ENCODE measurements at places on chromosomes 16 and 17.

GRCh38 chr17:41968676-41969075 is 2.1 kb downstream of the CNP start:
- DNase-seq = no peak

GRCh38 chr16:53620476-53620875 is 83.2 kb downstream of the RPGRIP1L start:
- DNase-seq = no peak

DNA sequence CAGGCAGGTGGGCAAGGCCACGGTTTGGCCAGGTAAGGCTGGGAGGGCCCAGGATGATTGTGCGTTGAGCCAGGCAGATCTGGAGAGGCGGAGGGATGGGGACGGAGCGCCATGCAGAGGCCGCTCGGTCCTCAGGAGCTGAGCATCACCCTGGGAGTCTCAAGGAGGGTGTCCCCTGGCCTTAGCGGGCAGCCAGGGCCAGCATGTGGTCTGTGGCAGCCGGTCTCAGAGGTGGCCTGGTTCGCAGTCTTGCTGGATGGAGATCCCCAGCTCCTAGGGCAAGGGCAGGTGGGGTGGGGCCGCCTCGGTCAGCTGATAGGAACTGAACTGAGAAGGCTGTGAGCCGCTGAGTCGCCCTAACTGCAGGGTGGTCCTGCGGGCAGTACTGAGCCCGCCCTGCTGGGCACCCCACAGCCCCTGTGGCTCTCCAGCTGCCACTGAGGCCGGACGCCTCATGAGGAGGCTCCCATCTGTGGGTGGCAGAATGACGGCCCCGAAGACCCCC is 11.6 kb upstream of the CDH15 start:
- no peak for DNase-seq

- no peak for DNase-seq
Observed at GRCh38 chr16:49487746-49488145, 114.1 kb downstream of the C16orf78 start.

DNA sequence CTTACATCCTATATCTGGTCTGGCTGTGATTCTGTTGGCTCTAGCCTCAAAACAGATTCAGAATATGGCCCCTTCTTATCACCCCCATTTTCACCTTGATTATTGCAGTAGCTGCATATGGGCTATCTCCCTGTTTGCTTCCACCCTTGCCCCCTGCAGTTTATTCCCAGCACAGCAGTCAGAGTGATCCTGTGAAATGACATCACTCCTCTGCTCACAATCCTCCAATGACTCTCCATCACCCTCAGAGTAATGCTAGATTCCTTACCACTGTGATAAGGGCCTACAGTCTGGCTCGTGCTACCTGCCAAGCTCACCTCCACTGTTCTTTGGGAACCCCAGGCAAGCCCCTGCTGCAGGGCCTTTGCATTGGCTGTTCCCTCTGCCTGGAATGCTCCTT is 92.5 kb downstream of the ASIC2 start:
- DNase-seq = no peak

GRCh38 chr16:27973678-27974077 is 89.8 kb downstream of the GSG1L start:
- peak; percentile 56 for DNase-seq

- no peak for DNase-seq
Observed at GRCh38 chr17:17950806-17951205, 21.4 kb downstream of the TOM1L2 start.

DNA sequence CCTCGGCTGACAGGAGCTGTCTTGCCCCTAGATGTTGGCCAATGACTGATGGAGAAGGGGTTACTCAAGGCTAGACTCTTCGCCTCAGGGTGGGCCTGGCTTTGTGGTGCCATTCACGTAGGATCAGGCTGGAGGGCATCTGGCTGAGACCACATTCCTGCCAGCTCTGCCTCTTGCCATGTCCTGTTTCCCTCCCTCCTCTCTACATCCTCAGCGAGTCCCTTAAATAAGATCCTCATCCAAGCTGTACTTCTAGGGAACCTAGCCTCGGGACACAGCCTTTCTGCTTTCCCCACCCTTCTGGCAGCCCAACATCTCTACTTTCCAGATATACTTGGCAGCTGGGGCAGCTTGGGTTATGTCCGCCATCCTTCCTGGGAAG is 27.9 kb upstream of the EFCAB13 start:
- DNase-seq = no peak

DNA sequence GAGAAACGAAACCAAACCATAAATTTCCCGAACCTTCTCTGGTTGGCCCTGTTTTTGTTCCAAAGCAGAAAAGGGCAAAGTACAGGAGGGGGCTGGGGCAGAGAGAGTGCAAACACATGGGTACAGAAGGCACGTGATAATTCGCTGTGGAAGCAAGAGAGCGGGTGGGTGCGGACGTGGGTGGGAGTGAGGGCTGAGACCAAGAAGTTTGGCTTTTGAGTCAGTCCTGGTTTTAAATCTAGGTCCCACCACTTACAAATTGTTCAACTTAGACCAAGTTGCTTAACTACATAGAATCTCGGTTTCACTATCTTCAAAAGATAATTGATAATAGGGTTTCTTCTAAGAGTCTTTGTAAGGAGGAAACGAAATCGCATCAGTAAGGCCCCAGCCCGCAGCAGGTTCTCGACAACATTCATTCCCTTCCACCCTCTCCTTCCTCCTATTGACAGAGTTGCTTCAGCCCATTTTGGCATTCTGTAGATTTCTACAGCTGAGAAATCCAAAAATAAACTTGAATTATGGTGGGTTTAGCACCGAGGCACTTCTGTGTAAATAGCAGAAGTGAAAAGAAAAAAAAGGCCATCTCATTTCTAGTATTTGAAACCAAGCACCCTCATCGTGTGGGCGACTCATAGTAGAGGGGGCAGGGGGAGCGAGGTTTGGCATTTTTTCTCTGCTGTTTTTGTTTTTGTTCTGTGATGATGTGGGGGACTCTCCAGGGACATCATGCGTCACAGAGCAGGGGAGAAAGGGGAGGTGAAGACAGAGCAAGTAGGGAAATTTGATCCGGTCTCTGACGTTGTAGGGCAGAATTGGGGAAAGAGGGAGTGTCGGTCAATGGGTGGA is 33.6 kb upstream of the CCR7 start:
- DNase-seq = peak; percentile 70

- DNase-seq = no peak
Observed at GRCh38 chr16:2284797-2285576, 17.1 kb upstream of the RNPS1 start.

DNA sequence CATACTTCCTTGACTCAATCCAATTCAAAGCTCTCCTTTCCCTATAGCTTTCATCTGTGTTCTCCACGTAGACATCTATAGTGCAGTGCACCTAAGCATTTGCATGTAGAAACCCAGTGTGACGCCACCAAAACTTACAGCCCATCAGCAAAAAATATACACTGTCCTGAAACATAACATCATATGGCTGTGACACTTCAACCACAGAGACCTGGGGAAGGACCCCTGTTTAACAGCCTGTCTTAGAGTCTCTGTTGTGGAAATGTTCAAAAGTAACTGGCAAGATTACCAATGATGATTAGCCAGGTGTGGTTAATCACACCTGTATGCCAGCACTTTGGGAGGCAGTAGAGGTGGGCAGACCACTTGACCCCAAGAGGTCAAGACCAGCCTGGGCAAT is 22.2 kb downstream of the GSPT1 start:
- DNase-seq = no peak

DNA sequence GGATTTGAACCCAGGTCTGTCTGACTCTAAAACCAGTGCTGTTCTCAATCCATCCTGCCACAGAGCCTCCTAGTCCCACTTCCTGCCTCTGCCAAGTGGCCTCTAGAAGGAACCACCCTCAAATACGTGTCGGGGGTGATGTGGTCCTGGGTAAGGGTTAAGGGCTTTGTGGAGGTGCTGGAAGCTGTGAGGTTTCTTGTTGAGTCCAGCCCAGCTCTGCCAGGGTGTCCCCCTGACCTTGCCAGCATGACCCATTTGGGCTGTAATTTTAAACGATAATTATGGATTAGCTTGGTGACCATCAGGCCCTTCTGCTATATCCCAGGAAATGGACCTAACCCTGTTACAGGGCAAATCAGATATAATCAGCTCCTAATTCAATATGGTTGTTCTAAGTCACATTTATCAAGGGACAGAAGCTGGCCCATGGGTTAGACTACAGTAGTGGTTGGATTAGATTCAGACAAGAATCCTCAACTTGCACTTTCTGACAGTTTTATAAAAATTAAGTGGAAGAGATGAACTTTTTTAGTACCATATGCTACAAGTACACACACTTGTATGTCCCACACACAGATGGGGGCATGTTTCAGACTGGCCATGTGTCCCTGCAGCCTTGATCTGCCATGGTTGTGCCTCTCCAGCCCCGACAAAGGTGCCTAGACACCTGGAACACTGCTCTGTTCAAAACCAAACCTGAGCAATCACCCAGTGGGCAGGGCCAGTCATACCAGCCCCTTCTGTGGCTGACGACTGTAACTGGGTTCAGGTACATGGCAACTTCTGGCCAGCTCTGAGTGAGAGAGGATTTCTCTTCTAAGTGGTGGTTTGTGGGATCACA is 48.0 kb downstream of the SMPD3 start:
- no peak for DNase-seq

- no peak for DNase-seq
Observed at GRCh38 chr17:4960279-4960922, 7.2 kb downstream of the SPAG7 start.

DNA sequence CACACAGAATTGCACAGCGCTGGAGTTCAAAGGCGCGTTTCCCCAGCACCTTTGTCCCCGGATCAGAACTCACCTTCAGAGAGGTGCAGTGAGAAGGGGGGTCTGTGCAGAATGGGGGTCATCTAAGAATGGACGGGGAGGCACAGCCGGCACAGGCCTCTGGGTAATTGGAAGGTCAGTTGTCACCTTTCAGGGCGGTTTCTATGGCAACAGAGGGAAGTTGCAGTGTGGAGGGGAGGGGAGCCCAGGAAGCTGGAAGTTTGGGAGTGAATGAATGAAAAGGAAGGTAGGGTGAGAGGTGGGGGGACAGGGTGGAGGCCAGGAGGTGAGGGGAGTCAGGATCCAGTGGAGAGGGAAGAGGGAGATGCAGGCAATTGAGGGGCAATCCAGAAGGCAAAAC is 12.4 kb upstream of the KCNG4 start:
- DNase-seq = no peak

DNA sequence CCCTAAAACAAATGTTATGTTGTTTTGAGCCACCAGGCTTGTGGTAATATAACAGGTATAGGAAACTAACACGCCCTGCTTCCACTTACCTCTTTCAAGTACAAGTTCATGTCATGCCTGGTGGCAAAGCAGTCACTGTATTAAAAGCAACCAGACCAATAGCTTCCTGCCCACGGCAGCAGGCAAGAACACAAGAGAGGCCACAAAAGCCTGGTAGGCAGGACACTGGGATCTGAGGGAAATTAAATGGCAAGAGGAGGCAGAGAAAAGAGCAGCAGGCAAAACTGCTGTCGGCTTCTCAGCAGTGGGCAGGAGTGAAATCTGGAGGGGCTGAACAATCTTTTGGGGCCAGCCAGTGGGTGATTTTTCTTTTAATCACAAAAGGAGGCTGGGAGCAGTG is 2.2 kb downstream of the CYTH1 start:
- DNase-seq = no peak

- DNase-seq = no peak
Observed at GRCh38 chr17:81537343-81537855, 9.2 kb downstream of the FSCN2 start.

- no peak for DNase-seq
Observed at GRCh38 chr17:58364270-58364942, 12.4 kb upstream of the SUPT4H1 start.

DNA sequence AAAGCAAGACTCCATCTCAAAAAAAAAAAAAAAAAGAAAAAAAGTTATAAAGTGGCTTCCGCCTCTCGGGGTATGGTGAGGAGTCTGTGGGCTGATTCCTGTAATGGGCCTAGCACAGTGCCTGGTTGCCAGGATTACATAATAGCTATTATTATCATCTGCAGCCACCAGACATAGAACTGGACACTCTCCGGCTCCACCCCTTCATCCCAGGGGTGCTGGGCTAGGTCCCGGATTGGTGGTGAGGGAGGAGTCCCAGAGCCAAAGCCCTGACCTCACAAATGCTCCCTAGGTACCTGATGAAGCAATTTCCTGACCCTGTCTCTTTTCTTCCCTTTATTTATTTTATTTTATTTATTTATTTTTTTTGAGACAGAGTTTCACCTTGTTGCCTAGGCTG is 11.6 kb upstream of the ADGRG1 start:
- DNase-seq = no peak

- no peak for DNase-seq
Observed at GRCh38 chr17:79203016-79203415, 128.4 kb downstream of the ENGASE start.

DNA sequence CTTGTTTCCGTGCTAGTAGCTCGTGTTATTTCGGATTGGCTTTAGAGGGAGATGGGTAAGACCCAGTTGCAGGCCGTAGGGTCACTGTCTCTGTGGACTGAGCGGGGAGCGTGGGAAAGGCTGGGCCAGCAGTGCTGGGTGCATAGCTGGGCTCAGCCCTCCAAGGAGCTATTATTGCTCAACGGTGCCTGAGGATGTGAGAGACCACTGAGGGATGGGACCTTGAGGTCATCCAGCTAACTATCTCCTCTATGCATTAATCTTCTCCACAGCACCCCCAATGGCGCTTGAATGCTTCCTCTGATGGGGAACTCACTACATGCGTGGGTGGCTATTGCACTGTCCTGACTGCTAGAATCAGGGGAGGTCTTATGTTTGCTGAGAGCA is 126.1 kb upstream of the FOXF1 start:
- DNase-seq = no peak

DNA sequence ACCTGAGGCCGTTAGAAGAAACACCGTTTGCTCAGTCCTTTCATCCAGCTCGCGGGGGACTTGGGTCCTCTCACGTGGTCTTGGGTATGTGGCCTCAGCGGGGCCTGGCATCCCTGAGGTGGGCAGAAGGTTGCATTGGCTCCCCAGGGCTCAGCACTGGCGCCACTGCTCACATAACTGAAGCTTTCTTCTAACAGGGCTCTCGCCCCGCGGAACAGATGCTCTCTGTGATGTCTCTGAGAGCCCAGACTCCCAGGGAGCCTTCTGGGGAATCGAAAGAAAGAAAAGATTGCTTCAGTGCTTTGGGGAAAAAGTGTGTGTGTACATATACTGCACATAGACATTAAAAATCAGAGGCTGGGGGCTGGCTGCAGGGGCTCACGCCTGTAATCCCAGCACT is 10.1 kb downstream of the MGRN1 start:
- DNase-seq = no peak

DNA sequence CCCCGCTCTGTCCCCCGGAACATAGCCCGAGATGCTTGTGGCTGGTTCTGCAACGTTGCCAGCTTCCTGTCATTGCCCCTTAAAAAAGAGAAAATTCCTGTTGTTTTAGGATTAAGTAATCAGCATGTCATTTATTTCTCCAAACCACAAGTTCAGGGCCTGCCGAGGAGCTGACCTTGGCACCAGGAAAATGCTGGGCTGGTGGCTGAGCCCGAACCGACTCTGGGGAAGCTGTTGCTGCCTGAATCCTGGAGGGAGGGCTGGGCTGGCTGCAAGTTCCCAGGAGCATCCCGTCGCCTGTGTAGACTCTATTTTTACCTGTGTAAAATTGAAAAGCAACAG is 130.9 kb upstream of the FOXF1 start:
- DNase-seq = no peak

- peak; percentile 16 for DNase-seq
Observed at GRCh38 chr16:17497648-17498047, 26.9 kb upstream of the XYLT1 start.

GRCh38 chr17:1374431-1375177 is 25.4 kb downstream of the YWHAE start:
- no peak for DNase-seq
